ENCODE measurements at places on chromosomes 16 and 17.

- DNase-seq = no peak
These were observed 102.8 kb upstream of the KCNJ16 start for GRCh38 chr17:69972251-69972650.

GRCh38 chr17:61261001-61261637 is 138.5 kb upstream of the TBX2 start:
- DNase-seq = no peak

DNA sequence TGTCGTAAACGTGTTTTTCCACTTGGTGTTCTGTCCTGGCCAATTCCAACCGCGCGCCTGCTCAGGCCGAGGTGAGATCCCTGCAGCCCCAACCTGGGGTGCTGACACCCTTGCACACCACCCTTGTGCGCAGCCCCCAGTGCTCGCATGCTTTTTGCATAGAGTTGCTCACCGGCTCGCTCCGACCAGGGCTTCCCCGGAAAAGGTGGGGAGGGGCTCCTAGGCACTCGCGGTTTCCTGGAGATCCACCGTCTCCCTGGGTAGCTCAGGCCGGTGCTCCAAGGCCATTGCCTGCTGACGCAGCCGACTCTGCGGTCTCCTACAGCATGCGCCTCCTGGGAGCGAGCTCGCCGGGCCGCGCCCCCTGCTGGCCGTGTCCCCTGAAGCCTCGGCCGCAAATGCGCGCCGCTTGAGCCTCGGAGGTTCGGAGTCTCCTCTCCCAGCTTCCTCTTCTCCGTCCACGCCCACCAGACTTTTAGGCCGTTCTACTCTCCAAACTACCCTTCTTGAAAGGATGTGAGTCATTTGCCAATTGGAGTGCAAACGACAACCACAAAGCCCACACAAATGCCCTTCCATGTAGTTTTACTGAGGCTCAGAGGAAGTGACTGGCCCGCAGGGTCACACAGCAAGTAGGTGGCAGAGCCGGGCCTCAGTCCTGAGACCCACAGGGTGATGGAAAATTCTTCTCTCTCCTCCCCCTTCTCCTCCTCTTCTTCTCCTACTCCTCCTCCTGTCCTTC is 7.2 kb upstream of the PDP2 start:
- peak; percentile 74 for DNase-seq

GRCh38 chr17:34012709-34013375 is 242.2 kb upstream of the CCL2 start:
- no peak for DNase-seq

GRCh38 chr16:566475-567372 is at the start of gene NHLRC4:
TSS of gene NHLRC4 (plus strand) at chr16:567005. CDS start at chr16:568048, 1,043 bp downstream.
- DNase-seq = peak; percentile 41
